ENCODE measurements at places on chromosomes 7 and 10.
A peak's percentile ranks its signal among the peaks of the same experiment; 100 is the strongest.

- DNase-seq = no peak
These were observed 25.6 kb downstream of the IRF5 start for GRCh38 chr7:128963327-128963757.

- no peak for DNase-seq
These were observed 57.6 kb downstream of the TACR2 start for GRCh38 chr10:69359148-69359547.

- DNase-seq = peak; percentile 68
These were observed 13.7 kb downstream of the DOCK4 start for GRCh38 chr7:112192236-112193154.

DNA sequence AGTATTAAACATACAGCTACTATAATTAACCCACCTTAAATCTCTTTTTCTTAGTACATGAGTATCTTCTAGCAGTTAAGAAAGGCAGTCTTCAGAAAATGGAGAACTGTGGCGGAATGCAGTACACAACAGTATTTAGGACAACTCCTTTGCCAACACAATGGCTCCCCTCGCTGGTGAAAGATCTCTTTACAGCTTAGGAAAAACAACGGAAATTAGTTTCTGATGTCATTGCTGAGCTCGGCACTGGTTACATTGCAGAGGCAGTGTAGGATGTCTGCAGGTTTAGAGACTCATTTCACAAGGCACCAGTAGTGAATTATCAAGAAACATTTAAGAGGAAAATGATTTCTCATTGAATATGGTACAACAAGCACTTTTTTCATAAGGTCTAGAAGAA is 43.4 kb downstream of the GLRX3 start:
- DNase-seq = peak; percentile 81

DNA sequence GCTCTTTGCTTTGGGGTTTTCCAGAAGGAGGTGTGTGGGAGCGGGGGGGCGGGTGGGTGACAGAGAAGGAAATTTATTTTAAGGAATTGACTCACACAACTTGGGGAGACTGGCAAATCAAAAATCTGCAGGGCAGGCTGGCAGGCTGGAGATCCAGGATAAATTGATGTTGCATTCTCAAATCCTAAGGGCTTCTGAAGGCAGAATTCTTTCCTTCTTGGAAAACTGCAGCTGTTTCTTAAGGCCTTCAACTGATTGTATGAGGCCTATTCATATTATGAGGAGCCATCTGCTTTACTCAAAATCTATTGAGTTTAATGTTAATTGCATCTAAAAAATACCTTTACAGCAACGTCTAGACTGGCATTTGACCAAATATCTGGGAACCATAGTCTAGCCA is 1528.8 kb upstream of the LRRTM3 start:
- DNase-seq = no peak

DNA sequence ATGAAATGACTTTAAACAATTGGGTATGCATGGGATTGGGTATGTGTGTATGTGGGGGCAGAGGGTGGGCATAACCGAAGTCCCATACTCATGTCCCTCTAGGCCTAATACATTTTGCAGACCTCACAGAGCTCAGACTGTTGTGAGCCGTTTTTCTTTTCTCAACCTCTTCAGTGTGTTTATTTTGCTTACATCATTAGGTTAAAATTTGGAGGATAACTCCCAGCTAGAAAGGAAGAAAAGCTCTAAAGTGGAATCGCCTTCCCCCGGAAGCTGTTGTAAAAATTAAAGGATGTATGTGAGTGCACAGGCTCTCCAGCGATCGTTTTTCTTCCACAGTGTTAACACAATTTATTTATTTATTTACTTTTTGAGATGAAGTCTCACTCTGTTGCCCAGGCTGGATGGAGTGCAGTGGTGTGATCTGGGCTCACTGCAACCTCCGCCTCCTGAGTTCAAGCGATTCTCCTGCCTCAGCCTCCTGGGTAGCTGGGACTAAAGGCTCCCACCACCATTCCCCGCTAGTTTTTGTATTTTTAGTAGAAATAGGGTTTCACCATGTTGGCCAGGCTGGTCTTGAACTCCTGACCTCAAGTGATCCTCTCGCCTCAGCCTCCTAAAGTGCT is 1.5 kb upstream of the H2AZ2 start:
- no peak for DNase-seq

DNA sequence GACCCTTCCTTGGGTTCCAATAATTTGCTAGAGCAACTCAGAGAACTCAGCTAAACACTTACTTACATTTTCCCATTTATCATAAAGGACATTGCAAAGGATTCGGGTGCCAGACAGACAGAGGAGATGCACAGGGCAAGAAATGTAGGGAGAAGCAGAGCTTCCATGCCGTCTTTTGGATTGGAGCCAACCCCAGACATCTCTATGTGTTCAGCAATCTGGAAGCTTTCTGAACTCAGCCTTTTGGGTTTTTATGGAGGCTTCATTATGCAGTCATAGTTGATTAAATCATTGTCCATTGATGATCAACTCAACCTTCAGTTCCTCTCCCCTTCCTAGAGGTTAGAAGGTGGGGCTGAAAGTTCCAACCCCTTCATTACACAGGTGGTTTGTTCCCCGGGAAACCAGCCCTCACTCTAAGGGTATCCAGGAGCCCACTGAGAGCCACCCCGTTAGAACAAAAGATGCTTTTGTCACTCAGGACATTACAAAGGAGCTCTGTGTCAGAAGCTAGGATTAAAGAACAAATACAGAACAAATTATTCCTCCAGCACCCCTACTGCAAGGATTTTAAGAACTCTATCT is 211.9 kb upstream of the VSTM2A start:
- no peak for DNase-seq

Data from fibroblast of the aortic adventitia (primary cell).